Kidney epithelial cell (primary cell): ENCODE measurements at places on chromosomes 6 and 20.

GRCh38 chr20:23049201-23050075 lies at the start of gene THBD:
Gene THBD (minus strand): TSS chr20:23049672. CDS start chr20:23049504, 168 bp downstream.
- no peak for DNase-seq

DNA sequence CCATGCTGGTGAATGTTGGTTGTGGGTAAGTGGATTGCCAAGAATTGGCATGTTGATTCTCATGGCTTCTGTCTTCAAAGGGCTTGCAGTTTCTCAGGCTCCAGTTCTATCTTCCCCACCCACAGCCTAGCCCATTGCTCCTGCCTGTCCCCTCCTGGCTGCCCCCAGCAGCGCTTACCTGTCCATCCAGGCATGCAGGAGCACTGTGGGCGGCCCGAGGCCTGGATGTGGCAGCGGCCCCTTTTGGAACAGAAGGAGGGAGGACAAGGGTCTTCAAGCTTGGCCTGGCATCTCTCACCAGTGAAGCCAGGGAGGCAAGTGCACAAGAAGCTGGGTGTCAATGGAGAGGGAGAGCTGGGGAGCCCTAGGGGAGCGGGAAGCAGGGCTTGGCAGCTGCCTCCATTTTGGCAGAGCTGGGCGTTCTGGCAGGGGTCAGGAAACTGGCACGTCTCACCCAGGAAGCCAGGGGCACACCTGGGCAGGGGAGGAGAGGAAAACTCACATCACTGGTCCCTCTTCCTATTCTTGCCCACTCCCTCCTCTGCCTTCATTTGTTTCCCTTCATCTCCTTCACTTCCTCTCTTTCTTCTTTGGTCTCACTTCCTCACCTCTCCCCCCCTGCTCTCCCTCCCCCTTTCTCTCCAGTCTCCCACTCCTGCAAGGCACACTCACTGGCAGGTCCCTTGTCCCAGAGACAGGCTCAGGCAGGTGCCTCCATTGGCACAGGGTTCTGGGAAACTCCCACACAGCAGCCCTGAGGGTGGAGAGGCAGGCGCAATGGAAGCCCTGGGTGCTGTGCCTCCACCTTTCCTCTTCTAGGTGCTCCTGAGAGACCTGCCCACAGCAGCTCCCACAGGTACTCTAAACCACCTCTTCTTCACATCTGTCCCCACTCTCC lies 1.3 kb downstream of the NOTCH4 start:
- no peak for DNase-seq

DNA sequence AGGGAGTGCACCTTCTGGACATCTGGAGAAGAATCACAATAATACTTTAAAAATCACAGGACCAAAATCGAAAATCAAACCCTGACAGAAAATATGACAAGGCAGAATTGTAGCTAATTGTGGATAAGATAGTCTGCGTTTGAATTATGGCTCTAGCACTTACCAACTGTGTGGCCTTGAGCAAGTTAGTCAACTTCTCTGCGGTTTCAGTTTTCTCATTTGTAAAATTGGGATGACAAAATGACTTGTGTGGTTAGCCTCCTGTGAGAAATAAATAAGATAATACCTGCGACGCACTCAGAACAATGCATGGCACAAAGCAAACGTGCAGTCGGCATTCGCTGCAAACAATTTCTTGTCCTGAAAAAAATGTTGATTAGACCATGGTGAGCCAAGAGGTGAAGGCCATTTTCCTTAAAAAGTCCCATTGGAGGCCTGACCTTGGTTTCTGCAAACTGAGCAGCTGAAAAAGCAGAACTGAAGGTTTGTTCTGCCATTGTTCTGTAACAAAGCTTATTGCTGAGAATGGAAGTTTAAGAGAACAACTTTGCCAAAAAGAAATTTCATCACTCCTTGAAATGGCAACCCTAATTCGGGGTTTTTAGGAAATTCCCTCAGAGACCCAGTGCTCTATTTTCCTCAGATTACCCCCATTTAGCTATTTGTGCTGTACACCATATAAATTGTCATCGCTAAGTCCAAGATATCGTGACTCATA lies 266.3 kb downstream of the ERMARD start:
- DNase-seq: no peak

- DNase-seq: no peak
Observed at GRCh38 chr20:32435449-32436107, 77.4 kb downstream of the ASXL1 start.

DNA sequence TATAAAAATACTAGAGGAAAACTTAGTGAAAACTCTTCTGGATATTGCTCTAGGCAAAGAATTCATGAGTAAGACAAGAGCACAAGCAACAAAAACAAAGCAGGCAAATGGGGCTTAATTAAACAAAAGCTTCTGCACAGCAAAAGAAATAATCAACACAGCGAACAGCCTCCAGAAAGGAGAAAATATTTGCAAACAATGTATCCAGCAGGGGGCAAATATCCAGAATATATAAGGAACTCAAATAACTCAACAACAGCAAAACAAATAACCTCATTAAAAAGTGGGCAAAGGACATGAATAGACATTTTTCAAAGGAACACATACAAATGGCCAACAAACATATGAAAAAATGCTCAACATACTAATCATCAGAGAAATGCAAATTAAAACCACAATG lies 17.1 kb upstream of the HECA start:
- no peak for DNase-seq

GRCh38 chr6:82882363-82883023 lies 183.1 kb downstream of the UBE3D start:
- DNase-seq: no peak

GRCh38 chr20:44467289-44467883 lies 8.3 kb upstream of the TTPAL start:
- no peak for DNase-seq

DNA sequence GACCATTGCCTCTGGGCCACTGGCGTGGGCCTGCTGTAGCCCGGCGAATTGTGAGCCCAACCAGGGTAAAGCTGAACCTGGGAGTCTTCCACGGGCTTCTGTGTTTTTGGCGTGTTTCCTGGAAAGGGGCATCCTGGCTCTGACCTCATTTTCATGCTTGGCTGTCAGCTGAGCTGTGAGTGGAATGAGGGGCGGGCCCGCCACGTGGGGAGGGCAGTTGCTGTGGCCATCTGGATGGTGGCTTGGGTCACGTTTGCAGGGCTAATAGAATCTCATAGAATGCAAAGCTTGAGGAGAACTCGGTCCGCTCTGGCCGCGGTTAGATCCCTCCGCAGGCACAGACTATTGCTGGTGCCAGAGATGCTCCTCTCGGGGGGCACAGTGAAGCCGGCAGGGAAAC lies 263.0 kb downstream of the SMOC2 start:
- no peak for DNase-seq

GRCh38 chr6:34544776-34545471 lies 11.2 kb downstream of the SPDEF start:
- no peak for DNase-seq

DNA sequence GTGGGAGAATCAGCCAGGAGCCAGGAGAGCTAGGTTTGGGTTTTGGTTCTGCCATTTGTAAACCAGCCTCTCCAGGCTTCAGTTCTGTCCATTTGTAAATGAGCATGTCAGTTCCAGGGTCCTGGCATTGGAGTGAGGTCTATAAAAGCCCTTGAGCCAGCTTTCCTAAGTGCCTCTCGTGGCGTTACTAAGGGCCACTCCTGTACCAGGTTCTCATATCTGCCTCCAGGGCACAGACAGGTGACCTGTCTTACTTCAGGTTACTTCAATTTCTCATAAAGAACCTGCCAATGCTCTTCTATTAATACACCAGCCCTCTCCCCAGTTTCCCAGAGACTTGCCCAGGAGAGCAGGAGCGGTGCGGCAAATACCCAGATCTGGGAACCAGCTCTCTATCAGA lies 101.9 kb downstream of the VEGFA start:
- no peak for DNase-seq

DNA sequence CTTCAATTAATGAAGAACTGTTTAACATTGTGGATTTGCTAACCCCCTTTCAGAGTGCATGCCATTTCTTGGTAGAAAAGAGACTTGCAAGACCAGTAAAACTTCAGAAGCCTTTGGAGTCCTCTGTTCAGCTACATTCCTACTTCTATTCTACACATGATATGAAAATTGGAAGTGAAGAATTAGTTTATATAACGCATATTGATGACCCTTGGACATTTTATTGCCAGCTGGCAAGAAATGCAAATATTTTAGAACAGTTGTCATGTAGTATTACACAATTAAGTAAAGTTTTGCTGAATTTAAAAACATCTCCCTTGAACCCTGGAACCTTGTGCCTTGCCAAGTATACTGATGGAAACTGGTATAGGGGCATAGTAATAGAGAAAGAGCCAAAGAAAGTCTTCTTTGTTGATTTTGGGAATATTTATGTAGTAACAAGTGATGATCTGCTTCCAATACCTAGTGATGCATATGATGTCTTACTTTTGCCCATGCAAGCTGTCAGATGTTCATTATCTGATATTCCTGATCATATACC lies 3.3 kb downstream of the TDRD6 start:
- DNase-seq: no peak

DNA sequence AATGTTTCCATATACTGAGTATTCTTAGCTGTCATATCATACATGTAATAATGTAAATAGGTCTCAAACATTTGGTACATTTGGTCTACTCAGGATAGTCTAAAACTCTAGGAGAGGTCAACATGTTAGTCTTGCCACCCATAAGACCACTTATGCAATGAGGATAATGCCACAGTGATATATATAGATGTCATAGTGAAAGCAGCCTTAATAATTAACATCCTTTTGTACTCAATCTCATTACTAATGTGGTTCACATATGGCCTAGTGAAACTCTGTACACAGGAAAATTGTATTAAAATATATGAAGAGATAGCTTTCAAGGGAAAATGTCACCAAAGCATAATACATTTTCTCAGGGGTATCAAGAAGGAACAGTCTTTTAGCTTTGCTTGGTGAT lies 577.9 kb downstream of the TFAP2B start:
- DNase-seq: no peak

DNA sequence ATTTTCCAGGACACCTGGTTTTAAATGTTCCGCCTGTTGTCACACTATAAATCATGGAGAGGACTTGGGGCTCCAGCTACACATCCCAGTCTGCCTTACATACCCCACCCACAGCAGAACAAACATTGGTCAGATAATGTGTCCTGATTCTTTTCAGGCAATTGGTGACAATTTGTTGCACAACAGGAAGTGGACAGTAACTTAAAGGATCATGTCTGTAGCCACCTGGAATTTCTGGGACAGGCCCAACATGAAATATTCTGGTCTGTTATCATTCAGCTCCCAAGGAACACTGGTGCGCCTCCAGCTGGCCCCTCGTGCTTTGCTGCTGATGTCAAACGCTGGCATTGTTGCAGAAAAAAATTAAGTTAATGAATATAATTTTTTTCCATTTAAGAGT lies 117.2 kb downstream of the SOBP start:
- no peak for DNase-seq

GRCh38 chr20:4545526-4545925 lies 176.2 kb upstream of the PRND start:
- no peak for DNase-seq

DNA sequence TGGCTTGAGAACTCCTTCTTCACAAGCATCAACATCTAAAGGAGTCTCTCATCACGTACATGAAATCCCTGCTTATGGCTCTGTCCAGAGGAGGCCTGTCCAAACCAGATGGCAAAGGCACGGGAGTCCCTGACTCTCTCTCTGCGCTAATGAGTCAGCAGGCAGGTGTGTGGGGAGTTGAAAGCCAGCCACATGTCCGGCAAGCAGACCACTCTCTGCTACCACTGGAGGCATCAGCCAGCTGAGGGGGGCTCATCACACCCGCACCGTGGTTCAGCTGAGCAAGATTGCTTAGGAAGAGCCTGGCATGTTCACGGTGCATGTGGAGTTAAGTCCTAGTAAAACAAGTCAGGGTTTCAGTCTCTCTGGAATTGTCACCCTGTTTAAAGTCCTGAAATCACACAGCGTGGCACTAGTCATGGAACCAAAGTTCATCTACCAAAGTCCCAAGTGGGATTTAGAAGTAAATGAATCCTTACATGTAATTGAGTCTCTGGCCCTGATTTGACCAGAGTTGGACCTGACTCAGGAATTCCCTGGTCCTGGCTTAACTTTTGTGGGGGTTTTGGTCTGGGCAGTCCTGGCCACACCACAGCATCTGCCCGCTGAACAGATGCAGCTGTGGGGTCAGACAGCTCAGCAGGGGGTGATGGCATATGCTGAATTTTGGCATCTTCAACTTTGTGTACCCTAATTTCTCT lies 155.2 kb upstream of the RIN2 start:
- DNase-seq: no peak

GRCh38 chr6:170439366-170440361 lies 113.4 kb downstream of the PSMB1 start:
- no peak for DNase-seq

GRCh38 chr6:150336299-150336698 lies 32.5 kb upstream of the IYD start:
- DNase-seq: peak; percentile 73

- no peak for DNase-seq
Observed at GRCh38 chr20:39195582-39196021, 233.5 kb downstream of the DHX35 start.

DNA sequence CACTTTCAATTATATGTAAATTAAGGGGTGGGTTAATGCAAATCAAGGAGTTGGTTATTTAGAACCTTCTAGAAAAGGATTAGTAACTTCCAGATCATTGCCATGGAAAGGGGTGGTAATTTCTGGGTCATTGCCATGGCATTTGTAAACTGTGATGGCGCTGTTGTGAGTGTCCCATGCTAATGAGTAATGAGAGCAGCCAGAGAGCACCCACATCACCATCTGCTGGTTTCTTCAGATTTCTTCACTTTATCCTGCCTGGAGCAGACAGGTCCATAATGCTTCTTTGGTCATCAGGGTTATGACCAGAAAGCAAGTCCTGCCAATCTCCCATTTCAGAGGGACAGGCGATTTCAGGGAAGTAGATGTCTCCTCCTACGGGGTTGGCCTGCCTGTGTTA lies 311.3 kb upstream of the CNR1 start:
- DNase-seq: no peak

DNA sequence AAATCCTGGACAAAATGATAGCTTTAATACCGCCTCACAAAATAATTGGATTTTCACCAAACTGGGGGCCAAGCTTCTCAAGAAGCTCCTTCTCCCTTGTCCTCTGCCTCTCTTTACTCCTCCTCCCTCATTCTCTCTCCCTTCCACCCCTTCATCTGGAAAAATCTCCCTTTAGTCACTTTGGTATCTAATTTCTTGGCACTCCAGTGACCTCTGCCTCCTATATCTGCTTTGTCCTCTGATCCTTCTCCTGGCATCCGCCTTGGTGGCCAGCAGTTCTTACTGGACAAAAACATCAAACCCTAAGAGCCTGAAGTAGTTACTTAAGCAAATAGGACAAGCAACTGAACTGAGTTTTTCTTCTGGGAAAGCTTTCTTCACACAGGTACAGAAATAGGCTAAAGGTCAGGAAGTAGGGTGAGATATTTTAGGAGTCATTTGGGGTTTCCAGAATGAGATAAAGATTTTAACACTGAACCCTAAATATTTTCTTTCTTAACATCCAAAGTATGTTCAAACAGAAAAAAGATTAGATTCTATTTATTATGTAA lies 220.7 kb downstream of the ARHGAP18 start:
- DNase-seq: no peak

GRCh38 chr6:152166497-152166896 lies 359.0 kb downstream of the ESR1 start:
- no peak for DNase-seq

GRCh38 chr20:41668057-41668749 lies 50.0 kb upstream of the CHD6 start:
- DNase-seq: no peak
